M059J (cell line): ENCODE measurements at places on chromosomes 7 and 10.

GRCh38 chr10:14023673-14024328, 306.9 kb downstream of the FRMD4A start:
- DNase-seq = peak; percentile 65

DNA sequence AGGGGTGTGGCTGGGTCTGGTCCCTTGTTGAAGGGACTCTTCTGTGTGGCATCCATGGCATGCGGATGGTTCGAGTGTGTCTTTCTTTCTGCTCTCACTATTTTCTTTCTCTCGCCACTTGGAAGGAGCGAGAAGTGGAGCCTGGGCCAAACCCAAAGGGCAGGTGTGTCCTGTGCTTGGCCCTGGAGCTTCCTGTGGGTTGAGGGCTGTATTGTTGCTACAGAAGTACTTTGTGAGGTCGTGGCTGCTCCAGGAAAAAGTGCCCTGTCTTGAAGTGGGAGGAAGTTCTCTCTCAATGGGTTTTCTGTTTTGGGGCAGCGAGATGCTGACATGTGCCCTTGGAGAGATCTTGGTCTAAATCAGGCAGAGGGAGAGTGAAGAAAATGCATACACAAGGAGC, 72.0 kb downstream of the DOCK1 start:
- no peak for DNase-seq

DNA sequence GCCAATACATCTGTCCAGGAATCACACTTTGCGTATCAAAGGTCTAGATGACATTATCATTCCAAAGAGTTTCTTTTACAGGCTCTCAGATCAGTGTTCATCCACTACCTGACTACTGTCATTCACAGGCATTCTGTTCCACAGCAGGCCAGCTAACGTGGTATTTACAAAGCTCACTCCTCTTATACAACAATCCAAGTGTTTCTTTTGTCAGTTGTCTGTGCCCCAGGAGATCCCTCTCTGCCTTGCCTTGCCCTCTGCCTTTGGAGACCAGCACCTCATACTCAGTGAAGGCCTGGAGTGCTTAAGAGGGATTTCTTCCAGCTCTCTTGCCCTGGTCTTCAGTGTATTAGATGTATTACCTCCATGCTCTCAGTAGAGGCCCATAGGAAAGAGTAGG, 34.6 kb upstream of the CC2D2B start:
- DNase-seq = no peak

DNA sequence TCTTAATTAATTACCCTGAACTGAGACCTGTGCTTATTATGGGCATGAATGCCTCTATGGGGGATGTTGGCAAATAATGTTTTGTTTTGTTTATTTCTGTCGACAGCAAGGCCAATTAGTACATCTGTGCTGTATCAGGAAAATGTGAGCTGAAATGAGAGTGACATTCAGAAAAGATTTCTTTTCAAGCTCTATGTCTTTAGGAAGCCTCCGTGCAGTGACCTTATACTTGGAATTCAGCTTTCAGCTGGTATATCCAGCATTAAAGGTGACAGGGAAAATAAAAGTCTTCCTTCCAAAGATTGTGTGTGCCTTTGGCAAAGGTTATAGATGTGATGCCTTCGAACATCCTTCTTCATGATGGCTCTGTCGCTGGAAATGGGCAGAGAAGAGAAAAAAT, 1061.1 kb downstream of the SORCS3 start:
- no peak for DNase-seq

DNA sequence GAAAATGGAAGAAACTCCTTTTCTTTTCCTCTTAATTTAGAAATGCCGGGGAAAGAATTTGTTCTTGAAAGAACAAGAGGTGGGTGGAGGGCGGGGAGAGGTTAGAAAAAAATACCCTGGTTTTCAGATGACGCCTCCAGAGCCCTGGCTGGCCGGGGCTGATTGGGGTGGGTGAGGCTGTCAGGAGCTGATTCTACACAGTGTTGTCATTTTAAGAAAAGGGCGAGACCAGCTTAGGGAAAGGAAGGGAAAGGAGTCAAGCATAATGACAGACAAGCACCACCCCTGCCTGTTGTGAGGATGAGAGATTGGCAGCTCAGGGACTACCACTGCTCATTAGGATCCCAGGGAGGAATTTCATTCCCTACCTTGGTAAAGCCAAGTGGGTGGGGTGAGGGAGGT, 9.9 kb upstream of the FAM180A start:
- DNase-seq = peak; percentile 75

- DNase-seq = no peak
Measured at GRCh38 chr7:20197125-20197748, 19.9 kb downstream of the MACC1 start.

GRCh38 chr10:124725171-124725631, 19.0 kb downstream of the FAM53B start:
- no peak for DNase-seq

DNA sequence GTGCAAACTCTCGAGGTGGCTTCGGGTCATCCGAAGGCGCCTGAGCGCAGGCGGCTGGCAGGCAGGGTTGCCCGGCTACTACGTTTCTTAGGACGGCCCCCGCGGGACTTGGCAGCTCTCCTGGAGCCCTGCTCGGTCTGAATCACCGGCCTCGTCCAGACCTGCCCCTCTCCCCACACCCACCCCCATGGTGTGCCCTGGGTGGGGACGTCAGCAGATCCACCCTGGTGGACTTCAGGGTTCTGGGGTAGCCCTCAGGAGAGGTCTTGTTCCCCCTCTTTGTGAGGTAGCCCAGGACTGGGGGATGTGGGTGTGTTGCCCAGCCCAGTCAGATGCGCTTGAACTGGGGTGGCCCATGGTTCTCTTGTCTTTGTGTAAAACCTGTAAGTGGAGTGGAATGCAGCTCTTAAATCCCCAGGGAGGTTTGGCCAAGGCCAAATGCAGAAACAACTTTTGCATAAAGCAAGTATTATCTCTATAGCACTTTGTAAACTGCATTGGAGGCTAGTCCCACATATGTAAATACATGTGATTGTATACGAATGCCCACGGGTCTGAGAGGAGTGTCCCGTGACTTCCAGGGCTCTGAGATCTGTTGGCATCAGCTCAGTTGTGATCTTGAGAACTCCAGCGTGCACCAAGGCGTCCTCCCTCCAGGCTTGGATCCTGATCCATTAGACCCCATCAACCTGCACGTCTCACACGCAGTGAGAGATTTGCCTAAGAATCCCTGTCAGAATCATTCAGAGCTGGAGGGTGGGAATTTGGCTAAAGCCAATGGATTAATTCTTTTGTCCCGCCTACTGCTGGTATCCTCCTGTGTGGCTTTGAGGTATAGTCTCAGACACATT, 1.8 kb downstream of the PFKFB3 start:
- peak; percentile 76 for DNase-seq

- no peak for DNase-seq
Measured at GRCh38 chr7:8176370-8177081, 85.4 kb downstream of the ICA1 start.

DNA sequence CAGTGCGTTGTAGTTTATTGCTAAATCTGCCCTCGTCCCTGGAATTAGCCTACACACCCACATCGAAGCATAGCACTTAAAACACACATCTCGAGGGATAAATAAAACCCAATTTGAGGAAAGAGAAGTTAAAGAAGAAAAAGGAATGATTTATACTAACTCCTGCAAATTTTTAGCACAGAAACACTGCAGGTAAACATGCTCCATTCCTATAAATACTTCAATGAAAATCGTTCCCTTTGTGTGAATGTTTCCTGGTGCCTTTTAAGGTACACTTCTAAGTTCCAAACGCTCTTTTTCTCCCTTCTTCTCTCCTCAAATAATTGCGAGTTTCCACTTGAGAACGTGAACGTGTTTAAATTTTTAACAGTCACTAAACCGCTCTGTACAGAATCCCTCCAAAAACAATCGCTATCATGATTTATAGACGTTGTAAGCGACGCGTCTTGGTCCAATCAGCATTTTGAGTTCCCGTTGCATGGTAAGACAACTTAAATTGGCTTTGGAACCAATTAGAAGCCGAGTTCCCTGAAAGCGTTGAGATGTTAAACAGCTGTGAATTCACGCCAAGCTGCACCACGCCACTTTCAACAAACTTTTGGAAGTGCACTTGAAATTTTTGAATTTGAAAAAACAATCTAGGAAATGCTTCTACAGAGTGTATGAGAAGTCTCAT, 12.5 kb upstream of the EBLN1 start:
- peak; percentile 35 for DNase-seq

DNA sequence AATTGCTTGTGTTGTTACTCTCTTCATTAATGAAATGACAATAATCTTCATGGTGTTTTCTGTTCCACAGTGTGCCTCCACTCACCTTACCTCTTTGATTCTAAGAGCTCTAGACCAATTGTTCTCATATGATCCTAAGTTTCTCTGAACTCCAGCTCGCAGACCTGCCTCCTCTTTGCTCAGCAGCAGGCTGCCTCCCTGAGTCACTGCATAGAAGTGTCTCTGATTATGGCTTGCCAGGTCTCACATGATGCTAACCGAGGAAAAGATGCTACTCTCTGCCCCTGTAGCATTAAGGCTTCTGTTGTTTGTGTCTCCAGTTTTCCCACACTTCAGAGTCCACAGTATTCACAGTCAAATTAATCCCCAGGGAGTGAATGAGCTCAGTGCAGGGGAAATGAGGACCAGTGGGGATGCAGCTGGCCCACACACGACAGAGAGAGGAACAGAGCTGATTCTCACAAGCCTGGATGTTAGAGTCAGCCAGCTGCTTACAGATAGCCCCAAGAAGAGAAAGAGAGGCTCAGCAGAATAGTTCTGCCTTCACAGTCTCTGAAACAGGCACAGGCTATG, 145.9 kb upstream of the EGR2 start:
- no peak for DNase-seq

DNA sequence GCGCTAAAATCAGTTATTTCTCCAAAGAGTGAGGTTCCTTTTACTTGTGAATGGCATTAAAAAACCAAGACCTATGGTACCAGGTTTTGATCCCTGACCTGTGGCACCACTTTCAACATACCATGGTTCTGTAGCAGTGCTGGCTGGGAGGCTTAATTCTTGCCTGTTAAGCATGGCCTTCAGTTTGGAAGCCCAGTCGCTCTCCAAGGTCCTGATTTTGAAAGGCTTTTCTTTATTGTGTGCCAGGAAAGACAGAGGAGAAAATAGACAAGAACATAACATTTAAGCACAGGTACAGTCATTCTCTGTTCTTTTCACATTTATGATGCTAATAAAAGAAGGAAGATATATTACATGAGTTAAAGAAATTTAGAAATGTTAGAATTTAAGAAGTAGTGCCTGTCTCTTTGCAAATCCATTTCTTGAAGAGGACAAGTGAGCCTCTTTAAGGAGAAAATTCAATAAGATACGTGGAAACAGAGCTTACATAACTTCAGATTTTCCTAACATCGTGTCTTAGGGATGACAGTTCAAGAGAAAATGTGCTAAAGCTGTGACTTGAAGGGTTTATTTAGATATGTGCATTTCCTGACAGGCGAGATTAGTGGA, 357.6 kb downstream of the DPP6 start:
- peak; percentile 24 for DNase-seq

- DNase-seq = peak; percentile 54
Measured at GRCh38 chr10:93080350-93081046, 6.8 kb downstream of the CYP26A1 start.

DNA sequence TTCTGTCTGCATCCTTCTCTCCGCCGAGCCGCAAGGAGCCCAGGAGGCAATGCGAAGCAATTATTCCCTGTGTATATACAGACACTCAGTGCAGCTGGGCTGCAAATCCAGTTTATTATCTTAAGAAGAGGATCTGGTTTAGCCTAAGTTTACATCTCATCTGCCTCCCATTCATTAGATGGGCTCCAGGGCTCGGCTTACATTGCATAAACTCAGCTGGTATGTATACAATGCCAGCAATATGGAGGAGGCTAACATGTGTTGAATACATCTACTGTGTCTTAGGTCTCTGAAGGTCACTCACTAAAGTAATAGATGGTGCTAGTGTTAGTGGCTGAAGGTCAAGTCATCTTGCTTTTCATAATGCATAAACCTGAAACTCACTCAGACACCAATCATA, 996.8 kb downstream of the KCNMA1 start:
- DNase-seq = no peak

DNA sequence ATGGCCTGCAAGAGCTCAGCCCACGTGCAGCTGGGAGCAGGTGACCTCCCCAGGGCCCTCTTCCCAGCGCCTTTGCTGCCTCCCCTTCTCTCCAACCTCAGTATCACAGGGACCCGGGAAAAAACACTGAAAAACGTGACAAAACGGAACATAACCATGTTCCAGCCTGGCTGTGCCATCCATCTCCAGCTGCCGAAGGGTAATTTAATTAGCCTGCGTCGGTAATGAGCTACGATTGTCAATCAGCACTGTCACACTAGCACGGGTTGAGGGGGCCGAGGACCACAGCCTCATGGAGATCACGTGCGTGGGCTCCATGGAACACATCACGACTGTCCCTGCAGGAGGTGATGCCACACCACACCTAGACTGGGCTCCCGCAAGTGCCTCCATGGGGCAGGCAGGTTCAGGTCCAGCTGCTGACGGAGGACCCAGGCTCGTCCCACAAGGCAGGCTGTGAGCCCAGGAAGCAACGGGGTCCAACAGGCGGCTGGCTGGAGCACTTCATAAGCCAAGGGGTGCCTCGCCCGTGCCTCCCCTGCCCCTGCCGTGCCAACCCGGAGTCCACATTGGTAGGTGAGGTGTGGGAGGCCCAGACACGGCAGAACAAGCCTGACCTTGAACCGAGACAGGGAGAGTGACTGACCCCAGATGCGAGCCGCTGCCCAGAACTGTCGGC, 199.5 kb downstream of the ELFN1 start:
- DNase-seq = no peak
